ENCODE measurements at places on chromosomes 1 and 21. TPM values are rescaled to one million over a fixed set of nuclear protein-coding genes. Genes with fewer than 3 reads are reported as not detected.
A peak's percentile ranks its signal among the peaks of the same experiment; 100 is the strongest.

FOXD2 gene
- total RNA-seq = not detected

AMIGO1 gene
- total RNA-seq = 13.5 TPM

GRCh38 chr21:36709030-36709867, 10.3 kb downstream of the SIM2 start:
- no peak for DNase-seq
- peak overlapping the region; percentile 34 for H3K4me3 ChIP-seq
- peaks cover 100% of the 10 kb centered on the region for H3K27me3 ChIP-seq
- H3K36me3 ChIP-seq = no peaks in the 10 kb centered on the region
- peaks cover 62% of the 10 kb centered on the region for H3K4me1 ChIP-seq

- no peaks in the 10 kb centered on the region for H3K36me3 ChIP-seq
- DNase-seq = peak; percentile 59
- H3K27ac ChIP-seq = no peak overlapping the region
- no peak overlapping the region for H3K4me3 ChIP-seq
- no peaks in the 10 kb centered on the region for H3K4me1 ChIP-seq
Observed at GRCh38 chr1:43552813-43553212, 22.1 kb downstream of the PTPRF start.

DNA sequence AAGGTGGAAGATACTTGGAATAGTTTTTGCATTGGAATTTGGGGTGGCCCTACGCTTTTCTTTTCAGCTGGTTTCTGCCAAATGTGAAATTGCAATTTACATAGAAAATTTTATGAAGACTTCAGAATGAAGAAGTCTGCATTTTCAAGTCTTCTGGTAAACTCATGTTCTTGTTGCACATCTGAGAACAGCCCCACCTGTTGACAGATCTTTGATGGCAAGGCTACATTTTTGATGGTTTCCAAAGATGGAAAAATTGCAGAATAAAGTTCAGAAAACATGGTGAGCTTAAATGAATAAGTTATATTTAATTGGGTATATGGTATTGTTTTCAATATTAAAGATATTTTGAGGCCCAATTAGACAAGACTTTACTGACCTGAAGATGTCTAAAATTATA, 25.4 kb downstream of the OLFM3 start:
- no peaks in the 10 kb centered on the region for H3K27me3 ChIP-seq
- no peak overlapping the region for H3K4me3 ChIP-seq
- no peak for DNase-seq
- H3K27ac ChIP-seq = no peak overlapping the region

DNA sequence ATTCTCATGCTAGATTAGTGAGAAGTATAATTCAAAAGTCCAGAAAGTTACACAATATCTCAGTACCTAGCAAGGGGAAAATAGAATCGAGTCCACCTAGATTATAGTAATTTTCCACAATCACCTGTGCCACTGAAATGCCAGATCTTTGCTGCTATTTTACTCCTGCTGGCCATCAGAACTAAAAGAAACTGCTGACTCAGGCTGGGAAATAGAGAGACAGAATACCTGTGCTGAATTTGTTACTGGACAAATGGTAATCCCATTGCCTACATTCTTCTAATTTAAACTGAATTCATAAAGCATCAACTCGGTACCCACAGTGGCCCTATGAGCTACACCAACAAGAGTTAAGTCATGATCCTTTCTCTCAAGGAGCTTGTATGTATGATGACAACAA, 55.0 kb downstream of the USH2A start:
- no peaks in the 10 kb centered on the region for H3K4me1 ChIP-seq
- no peaks in the 10 kb centered on the region for H3K36me3 ChIP-seq
- H3K27ac ChIP-seq = no peak overlapping the region
- H3K27me3 ChIP-seq = no peaks in the 10 kb centered on the region

SH2D5 gene
- not detected for total RNA-seq

TSTD1 gene
- 15.5 TPM for total RNA-seq

GRCh38 chr1:58964880-58965279, 181.0 kb upstream of the JUN start:
- H3K27me3 ChIP-seq = no peaks in the 10 kb centered on the region
- peaks cover 15% of the 10 kb centered on the region for H3K4me1 ChIP-seq
- no peak overlapping the region for H3K27ac ChIP-seq
- H3K36me3 ChIP-seq = no peaks in the 10 kb centered on the region

DNA sequence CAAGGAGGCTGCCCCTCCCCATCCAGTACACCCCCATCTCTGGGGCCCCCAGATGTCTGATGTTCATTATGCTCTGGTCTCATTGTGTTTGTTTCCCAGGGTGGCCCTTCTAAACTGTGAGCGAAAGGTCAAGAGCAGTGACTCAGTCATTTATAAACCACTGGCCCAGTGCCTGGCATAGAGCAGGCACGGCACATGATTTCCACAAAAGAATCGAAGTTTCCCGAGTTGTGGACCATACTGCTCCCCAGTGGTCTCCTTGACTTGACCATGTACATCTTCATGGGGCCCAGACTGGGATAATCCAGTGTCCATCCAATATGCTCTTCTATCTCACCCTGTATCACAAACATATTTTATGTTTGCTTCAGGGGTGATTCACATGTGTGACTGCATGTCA, 153.3 kb downstream of the NR5A2 start:
- H3K36me3 ChIP-seq = no peaks in the 10 kb centered on the region
- H3K4me1 ChIP-seq = peaks cover 32% of the 10 kb centered on the region
- no peak overlapping the region for H3K27ac ChIP-seq
- DNase-seq = no peak

FAM131C gene
- 1.5 TPM for total RNA-seq

- no peak overlapping the region for H3K4me3 ChIP-seq
- no peak for DNase-seq
- no peaks in the 10 kb centered on the region for H3K27me3 ChIP-seq
- H3K27ac ChIP-seq = no peak overlapping the region
- no peaks in the 10 kb centered on the region for H3K4me1 ChIP-seq
Observed at GRCh38 chr1:245197911-245198379, 43.2 kb downstream of the KIF26B start.

PEAR1 gene
- total RNA-seq = 8.4 TPM

VTCN1 gene
- not detected for total RNA-seq

DNA sequence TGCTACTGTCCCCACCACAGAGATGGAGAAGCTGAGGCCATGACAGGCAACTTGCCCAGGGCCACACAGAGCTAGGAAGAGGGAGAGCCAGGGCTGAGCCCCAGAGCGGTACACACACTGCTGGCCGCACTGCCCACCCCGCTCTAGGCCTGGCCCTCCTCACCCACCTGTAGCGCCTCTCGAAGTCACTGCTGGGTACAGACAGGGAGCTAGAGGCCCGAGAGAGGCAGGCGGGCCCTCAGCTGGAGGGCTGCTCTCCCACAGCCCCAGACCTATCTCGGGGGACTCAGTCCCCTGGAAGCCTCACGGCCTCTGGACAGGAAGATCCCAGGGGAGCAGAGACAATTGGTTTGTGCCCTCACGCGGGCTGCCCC, 17.3 kb upstream of the PLEKHG5 start:
- H3K36me3 ChIP-seq = no peaks in the 10 kb centered on the region
- H3K4me1 ChIP-seq = no peaks in the 10 kb centered on the region
- no peak for DNase-seq
- H3K27ac ChIP-seq = no peak overlapping the region
- H3K4me3 ChIP-seq = no peak overlapping the region

- no peaks in the 10 kb centered on the region for H3K27me3 ChIP-seq
- peaks cover 6% of the 10 kb centered on the region for H3K4me1 ChIP-seq
- no peak overlapping the region for H3K27ac ChIP-seq
Observed at GRCh38 chr21:16186742-16187141, 457.0 kb downstream of the USP25 start.

GRCh38 chr1:110210604-110211495, 736 bp downstream of the KCNC4 start:
- H3K4me1 ChIP-seq = peaks cover 18% of the 10 kb centered on the region
- DNase-seq = peak; percentile 46
- H3K36me3 ChIP-seq = no peaks in the 10 kb centered on the region
- peak overlapping the region; percentile 62 for H3K4me3 ChIP-seq

DNA sequence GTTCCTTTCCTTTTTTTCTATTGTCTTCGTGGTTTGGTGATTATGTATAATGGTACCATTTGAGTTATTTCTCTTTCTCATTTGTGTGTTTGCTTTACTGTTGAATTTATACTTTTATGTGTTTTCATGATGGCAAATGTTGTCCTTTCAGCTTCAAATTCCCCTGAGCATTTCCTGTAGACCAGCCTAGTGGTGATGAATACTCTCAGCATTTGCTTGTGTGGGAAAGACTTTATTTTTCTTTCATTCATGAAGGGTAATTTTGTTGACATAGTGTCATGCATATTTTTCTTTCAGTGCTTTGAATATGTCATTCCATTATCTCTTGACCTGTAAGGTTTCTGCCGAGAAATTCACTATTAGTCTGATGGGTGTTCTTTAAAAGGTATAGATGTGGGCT, 166.6 kb upstream of the GORAB start:
- H3K4me1 ChIP-seq = no peaks in the 10 kb centered on the region
- H3K4me3 ChIP-seq = no peak overlapping the region
- no peaks in the 10 kb centered on the region for H3K36me3 ChIP-seq
- no peak for DNase-seq

NGF gene
- total RNA-seq = 5.3 TPM

GRCh38 chr1:85611856-85612255, 31.3 kb downstream of the CCN1 start:
- H3K4me3 ChIP-seq = no peak overlapping the region
- DNase-seq = peak; percentile 22
- H3K27me3 ChIP-seq = no peaks in the 10 kb centered on the region

SPRR1B gene
- not detected for total RNA-seq

- DNase-seq = peak; percentile 52
- H3K27ac ChIP-seq = no peak overlapping the region
- H3K27me3 ChIP-seq = no peaks in the 10 kb centered on the region
- peaks cover 6% of the 10 kb centered on the region for H3K4me1 ChIP-seq
- H3K36me3 ChIP-seq = no peaks in the 10 kb centered on the region
- H3K4me3 ChIP-seq = no peak overlapping the region
Observed at GRCh38 chr1:180178511-180179161, 24.0 kb downstream of the QSOX1 start.

AP4B1 gene
- total RNA-seq = 13.6 TPM

- no peaks in the 10 kb centered on the region for H3K36me3 ChIP-seq
- no peak overlapping the region for H3K4me3 ChIP-seq
- H3K27me3 ChIP-seq = no peaks in the 10 kb centered on the region
- no peaks in the 10 kb centered on the region for H3K4me1 ChIP-seq
Observed at GRCh38 chr1:104636581-104636980, 886.9 kb downstream of the AMY1C start.

DNA sequence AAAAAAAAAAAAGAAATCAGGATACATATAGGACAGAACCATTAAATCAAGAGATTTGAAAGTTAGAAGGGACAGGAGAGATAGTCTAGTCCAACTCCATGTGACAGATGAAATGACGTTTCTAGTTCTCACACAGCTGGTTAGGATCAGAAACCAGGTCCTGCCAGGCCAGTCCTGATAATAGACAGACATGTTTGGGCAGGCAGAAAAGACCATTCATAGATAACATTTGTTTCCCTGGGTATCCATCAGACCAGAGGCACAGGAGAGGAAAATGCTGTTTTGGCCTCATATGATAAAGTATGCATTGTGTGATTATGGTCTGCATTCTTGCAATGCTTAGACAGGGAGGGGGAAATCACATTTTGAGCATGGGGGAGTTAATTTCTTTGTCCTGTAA, 29.3 kb downstream of the ZBTB8B start:
- H3K27ac ChIP-seq = no peak overlapping the region
- H3K4me1 ChIP-seq = peaks cover 16% of the 10 kb centered on the region
- H3K4me3 ChIP-seq = no peak overlapping the region
- peak; percentile 20 for DNase-seq
- no peaks in the 10 kb centered on the region for H3K27me3 ChIP-seq

DNA sequence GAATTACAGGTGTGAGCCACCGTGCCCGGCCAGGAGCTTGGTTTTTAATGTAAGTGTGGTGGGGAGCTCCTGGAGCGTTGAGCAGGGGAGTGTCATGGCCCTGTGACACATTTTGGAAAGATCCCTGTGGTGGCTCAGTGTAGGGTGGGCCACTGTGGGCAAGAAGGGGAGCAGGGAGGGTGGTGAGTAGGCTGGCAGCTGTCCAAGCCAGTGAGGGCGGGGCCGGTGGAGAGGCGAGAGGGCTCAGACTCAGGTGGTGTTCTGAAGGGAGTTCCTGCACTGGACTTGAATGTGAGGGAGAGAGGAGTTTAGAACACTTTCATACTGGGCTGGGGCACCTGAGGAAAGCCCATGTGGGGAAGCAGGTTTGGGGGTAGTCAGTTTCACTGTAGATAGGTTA, 3.1 kb upstream of the EVA1B start:
- no peak overlapping the region for H3K27ac ChIP-seq
- H3K4me1 ChIP-seq = peaks cover 8% of the 10 kb centered on the region
- H3K27me3 ChIP-seq = no peaks in the 10 kb centered on the region
- no peak overlapping the region for H3K4me3 ChIP-seq

ATP5PO gene
- 551 TPM for total RNA-seq

GRCh38 chr1:201750934-201751333, 78.0 kb upstream of the IPO9 start:
- peaks cover 80% of the 10 kb centered on the region for H3K4me1 ChIP-seq
- peak overlapping the region; percentile 60 for H3K27ac ChIP-seq
- no peak overlapping the region for H3K4me3 ChIP-seq
- no peak for DNase-seq
- no peaks in the 10 kb centered on the region for H3K27me3 ChIP-seq

- DNase-seq = no peak
- H3K4me1 ChIP-seq = peaks cover 48% of the 10 kb centered on the region
- H3K27ac ChIP-seq = no peak overlapping the region
- H3K4me3 ChIP-seq = no peak overlapping the region
Observed at GRCh38 chr1:212107481-212107880, 71.9 kb downstream of the DTL start.

NCDN gene
- total RNA-seq = 37.1 TPM

GRCh38 chr1:39890880-39891279, 7.6 kb upstream of the TRIT1 start:
- H3K27ac ChIP-seq = no peak overlapping the region
- no peaks in the 10 kb centered on the region for H3K27me3 ChIP-seq
- no peaks in the 10 kb centered on the region for H3K36me3 ChIP-seq
- no peak overlapping the region for H3K4me3 ChIP-seq
- no peaks in the 10 kb centered on the region for H3K4me1 ChIP-seq

- H3K36me3 ChIP-seq = no peaks in the 10 kb centered on the region
- no peak overlapping the region for H3K4me3 ChIP-seq
- DNase-seq = no peak
- H3K4me1 ChIP-seq = no peaks in the 10 kb centered on the region
Observed at GRCh38 chr1:84785271-84786036, 95.2 kb upstream of the SSX2IP start.

DNA sequence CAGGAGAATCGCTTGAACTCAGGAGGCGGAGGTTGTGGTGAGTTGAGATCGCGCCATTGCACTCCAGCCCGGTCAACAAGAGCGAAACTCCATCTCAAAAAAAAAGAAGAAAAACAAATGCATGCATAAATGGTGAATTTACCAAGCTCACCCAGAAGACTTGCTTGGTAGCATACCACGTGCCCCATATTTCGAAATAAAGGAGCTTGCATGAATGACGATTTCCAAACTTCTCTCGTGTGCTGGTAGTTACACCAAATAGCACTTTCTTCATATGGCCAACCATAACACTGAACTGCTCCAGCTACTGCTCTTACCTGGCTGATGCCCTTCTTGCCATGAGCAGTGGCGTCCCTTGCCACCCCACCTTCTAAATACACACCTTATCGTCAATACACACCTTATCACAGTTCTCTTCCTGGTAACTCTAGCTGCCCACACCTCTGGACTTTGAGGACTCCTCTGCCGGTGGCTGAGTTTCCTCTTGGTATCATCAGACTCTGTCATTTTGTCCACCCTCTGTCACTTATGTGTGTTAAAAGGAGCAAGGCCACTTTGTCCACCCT, 2.8 kb downstream of the DOP1B start:
- DNase-seq = no peak
- no peaks in the 10 kb centered on the region for H3K36me3 ChIP-seq
- no peaks in the 10 kb centered on the region for H3K27me3 ChIP-seq
- no peak overlapping the region for H3K4me3 ChIP-seq
- peaks cover 25% of the 10 kb centered on the region for H3K4me1 ChIP-seq

- no peaks in the 10 kb centered on the region for H3K36me3 ChIP-seq
- H3K4me3 ChIP-seq = no peak overlapping the region
- H3K27me3 ChIP-seq = no peaks in the 10 kb centered on the region
- H3K4me1 ChIP-seq = peaks cover 64% of the 10 kb centered on the region
Observed at GRCh38 chr21:43921979-43922945, 57.2 kb downstream of the AGPAT3 start.

Data from heart right ventricle (tissue), 16 donors.